ENCODE measurements at places on chromosomes 12 and 14.

GRCh38 chr12:42639556-42639955 is 50.0 kb upstream of the PRICKLE1 start:
- DNase-seq: no peak

GRCh38 chr12:3213188-3213587 is 136.0 kb downstream of the TSPAN9 start:
- DNase-seq: no peak

GRCh38 chr12:126601184-126602170 is 1536.2 kb downstream of the AACS start:
- DNase-seq: no peak

GRCh38 chr14:99871771-99872170 is 78.6 kb downstream of the EML1 start:
- no peak for DNase-seq

DNA sequence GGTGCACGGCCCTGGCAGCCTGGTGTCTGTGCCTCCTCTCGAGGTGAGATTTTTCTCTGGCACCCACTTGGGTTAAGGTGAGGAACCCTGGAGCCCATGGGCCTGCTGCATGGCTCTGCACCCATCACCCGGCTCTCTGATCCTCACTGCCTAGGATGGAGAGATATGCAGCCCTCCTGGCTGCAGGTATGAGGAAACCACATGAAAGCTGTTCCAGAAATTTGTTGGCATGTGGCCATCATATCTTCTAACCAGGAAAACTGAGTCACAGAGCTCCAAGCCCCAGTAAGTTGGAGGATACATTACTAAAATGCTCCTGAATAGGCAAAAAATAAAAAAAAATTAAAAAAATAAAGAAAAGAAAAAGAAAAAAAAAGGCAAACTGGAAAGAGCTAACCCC is 39.3 kb upstream of the DDX11 start:
- DNase-seq: no peak

GRCh38 chr12:25829192-25829591 is 129.3 kb upstream of the RASSF8 start:
- DNase-seq: no peak

DNA sequence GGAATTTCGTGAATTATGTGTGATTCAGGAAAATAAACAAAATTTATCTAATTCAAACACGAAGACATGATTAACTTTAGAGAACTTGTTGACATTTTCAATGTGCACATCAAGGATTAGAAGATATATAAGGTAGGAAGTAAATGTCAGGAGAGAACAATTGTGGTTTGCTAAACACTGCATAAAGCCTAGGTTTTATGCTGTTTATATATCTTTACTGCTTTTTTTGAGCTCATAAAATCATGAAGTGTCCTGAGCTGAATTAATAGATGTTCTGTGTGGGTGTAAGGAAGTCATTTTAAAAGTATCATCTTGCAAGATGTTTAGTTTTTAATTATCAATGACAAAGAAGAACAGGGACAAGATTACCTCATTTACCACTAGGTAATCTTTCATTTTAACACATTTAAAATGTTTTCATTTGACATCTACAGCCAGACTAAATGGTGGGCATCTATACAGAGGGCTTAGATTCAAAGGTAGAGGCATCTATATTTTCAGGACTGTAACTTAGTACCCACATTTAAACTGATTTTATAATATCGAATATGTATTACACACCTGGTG is 382.8 kb downstream of the ADAMTS20 start:
- no peak for DNase-seq

DNA sequence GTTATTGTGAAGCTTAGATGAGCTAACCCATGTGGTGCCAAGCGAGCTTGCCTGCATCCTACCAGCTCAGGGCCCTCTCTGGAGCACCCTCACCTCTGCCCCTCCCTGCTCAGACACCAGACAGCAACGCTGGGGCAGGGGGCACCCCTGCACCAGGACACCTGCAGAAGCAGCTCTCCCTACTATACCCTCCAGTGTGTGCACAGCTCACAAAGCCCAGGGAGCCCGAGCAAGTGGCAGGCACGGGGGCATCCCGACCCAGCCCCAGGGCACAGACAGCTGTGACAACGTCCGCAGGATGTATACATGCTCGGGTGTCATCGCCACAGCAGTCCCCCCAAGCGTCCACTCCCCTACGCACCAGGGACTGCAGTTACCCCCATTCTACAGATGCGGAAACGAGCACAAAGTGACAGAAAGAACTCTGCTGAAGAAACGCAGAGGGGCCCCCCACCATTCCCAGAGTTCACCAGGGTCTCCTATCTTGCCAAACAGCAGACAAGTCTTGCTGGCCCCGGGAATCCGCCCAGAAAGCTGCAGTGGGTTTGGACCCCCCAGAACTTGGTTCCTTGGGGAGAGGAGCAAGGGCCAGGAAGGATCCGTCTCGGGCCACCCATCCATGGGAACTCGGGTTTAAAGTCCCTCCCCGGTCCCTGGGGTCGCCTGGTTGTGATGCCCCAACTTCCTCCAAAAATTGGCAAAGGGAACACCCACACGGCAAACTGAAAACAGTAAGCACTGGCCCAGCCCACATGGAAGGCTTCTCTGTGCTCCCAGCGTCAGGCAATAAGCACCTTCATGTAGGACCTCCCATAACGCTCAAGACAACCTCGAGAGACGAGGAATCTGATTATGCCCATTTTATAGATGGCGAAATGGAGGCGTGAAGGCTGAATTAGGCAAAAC is 12.0 kb downstream of the NCOR2 start:
- no peak for DNase-seq

- DNase-seq: no peak
These were observed 797 bp downstream of the UNG start for GRCh38 chr12:109098183-109098604.

GRCh38 chr14:101717663-101718490 is 43.6 kb upstream of the PPP2R5C start:
- no peak for DNase-seq

DNA sequence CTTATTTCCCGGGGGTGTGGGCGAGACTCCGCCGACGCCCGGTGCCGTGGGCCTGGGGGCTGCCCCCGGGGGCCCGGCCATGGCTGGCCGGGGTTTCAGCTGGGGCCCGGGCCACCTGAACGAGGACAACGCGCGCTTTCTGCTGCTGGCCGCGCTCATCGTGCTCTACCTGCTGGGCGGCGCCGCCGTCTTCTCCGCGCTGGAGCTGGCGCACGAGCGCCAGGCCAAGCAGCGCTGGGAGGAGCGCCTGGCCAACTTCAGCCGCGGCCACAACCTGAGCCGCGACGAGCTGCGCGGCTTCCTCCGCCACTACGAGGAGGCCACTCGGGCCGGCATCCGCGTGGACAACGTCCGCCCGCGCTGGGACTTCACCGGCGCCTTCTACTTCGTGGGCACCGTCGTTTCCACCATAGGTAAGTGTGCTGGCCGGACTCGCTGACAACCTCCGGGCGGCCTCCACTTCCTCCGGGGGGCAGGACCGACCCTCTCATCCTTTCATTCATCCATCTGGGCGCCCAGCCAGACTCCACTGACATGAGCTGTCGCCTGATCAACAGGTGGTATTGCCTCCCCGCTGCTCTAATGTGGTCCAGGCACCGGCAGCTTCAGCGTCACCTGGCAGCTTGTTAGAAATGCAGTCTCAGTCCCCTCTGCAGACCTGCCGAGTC is 467 bp downstream of the KCNK13 start:
- DNase-seq: no peak
